ENCODE measurements at places on chromosomes 12 and 14.
A peak's percentile ranks its signal among the peaks of the same experiment; 100 is the strongest.

- no peak for DNase-seq
Observed at GRCh38 chr12:76946446-76946845, 67.6 kb upstream of the CSRP2 start.

DNA sequence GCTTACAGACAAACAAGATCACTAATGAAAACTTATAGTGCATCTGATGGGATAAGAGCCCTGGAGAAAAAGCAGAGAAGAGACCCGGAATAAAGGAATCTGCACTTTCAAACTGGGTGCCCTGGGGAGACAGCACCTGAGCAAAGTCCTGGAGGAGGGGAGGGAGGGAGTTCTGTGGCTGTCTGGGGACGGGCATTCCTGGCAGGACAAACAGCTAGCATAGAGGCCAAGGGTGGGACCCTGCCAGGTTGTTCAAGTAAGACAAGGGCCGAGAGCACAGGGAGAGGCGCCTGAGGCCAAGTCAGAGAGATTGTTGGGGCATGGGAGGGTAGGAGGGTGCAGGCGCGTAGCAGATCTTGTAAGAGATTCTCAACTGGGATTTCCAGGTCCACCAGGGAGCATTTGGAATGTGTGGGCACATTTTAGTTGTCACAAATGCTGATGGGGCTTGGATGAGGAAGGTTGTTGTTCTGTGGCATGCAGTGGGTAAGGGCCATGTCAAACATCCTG, 14.2 kb downstream of the IQSEC3 start:
- no peak for DNase-seq

- no peak for DNase-seq
Observed at GRCh38 chr12:10369557-10370415, 20.1 kb downstream of the KLRK1 start.

DNA sequence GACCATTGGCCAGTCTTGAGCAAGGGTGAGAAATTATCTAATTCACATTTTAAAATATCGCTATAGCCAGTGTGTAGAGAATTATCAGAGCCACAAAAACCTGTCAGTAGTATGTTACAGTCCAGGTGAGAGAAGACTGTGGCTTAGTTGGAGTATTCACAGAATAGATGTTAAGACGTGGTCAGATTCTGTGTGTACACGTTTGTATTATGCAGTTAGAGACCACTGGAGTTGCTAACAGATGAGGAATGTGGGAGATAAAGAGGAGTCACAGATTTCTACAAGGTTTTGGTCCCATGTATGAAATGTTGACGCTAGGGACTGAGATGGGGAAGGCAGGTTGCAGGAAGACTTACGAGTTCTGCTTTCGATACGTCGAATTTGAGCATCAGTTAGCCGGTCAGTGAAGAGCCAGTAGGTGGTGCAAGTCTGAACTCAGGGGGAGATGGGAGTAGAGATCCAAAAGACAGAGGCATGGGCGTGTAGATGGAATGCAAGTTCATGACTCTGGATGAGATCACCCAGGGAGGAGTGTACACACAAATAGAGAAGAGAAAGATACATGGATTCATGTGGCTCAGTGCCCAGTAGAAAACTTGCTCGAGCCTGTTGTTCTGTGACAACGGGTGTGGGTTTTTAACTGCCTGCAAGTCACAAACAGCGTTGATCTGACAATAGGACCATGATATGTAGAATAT, 114.8 kb upstream of the FLRT2 start:
- DNase-seq, result no peak

GRCh38 chr14:101062065-101062450, 158.5 kb upstream of the RTL1 start:
- DNase-seq, result no peak

DNA sequence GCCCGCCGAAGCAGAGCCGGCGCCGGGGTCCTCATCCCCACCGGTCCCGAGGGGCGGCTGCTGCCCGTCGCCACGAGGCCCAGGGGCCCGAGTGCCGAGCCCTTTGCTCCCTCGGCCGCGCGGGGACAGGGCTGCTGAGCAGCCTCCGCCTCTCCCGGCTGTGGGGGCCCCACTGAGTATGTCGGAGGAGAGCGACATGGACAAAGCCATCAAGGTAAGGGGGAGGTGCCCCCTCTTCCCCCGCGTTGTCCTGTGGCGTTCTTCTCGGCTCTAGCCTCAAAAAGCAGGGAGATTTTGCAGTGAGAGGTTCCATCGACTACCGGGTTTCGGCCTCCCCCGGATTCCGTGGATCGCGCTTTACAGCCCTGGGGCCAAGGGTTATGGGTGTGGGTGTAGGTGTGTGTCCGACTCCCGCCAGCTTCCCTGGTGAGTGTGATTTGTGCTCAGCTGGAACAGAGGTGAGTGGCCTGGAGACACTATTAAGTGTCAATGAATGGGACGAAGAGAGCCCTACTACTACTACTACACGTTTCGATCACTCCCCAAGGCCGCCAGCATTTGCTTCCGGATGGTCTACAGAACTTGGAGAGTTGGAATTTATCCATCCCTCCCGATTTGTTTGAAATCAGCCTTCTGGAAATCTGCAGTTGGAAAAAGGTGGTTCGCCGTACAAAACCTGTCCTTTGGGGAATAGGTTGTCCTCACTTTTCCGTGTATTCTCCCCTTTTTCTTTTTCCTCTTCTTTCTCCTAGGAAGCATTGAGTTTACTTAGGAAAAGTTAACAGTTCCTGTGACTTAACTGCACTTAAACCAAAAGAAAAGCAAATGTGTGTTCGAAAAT, 748 bp downstream of the MAPKAPK5 start:
- DNase-seq, result no peak

DNA sequence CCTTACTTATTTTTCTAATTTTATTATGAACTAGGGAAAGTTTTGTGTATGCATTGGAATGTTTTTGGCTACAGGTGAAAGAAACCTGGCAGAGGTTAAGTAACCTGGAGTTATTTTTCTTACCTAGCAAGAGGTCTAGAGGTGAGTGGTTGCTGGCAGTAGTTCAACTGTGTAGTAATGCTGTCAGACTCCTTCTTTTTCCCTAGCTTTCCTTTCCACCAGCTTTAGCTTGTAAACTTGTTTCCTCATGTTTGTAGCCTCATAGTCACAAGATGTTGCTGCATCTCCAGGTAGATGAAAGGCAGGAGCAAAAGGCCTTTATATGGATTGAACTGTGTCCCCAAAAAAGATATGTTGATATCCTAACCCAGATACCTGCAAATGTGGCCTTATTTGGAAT, 105.1 kb upstream of the AMIGO2 start:
- DNase-seq, result no peak

DNA sequence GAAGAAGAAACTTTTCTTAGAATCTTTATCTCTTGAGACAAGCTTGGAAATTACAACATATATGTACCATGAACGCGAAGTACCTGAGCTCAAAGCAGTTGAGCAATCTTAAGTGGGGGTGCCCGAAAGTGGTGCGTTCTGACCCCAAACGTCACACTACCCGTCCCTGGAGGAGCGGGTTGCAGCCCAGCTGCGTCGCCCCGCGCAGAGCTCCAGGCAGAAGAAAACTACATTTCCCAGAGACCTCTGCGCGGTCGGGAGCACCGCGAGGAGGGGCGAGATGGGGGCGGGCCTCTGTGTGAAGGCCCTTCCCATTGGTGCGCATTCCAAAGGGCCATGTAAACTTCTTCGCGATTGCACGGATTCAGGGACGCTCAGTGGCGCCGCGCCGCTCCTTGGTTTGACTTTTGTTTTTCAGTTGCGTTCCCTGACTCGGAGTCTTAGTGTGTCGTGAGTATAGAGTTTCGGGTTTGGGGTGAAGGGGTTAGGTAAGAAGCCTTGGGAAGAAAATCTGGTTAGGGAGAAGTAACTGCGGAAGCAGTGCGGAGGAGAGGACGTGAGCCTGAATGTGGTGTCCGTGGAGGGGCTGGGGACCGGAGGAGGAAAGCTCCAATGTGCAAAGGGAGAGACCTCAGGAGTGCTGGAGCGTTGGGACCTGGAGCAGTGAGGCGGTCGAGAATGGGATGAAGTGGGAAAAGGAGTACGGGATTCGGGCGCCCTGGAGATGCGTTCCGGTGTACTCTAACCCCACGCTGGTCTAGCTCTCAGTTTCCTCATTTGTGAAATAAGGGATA, at the start of gene CCDC77:
TSS of gene CCDC77 (plus strand) at position 410 of the 794 bp plus-strand sequence. CDS start 7,740 bp downstream, outside the sequence.
- peak; percentile 88 for DNase-seq

- DNase-seq, result no peak
Observed at GRCh38 chr12:65817866-65818265, 6.4 kb upstream of the HMGA2 start.

GRCh38 chr14:96599076-96599475, 96.9 kb downstream of the PAPOLA start:
- no peak for DNase-seq

DNA sequence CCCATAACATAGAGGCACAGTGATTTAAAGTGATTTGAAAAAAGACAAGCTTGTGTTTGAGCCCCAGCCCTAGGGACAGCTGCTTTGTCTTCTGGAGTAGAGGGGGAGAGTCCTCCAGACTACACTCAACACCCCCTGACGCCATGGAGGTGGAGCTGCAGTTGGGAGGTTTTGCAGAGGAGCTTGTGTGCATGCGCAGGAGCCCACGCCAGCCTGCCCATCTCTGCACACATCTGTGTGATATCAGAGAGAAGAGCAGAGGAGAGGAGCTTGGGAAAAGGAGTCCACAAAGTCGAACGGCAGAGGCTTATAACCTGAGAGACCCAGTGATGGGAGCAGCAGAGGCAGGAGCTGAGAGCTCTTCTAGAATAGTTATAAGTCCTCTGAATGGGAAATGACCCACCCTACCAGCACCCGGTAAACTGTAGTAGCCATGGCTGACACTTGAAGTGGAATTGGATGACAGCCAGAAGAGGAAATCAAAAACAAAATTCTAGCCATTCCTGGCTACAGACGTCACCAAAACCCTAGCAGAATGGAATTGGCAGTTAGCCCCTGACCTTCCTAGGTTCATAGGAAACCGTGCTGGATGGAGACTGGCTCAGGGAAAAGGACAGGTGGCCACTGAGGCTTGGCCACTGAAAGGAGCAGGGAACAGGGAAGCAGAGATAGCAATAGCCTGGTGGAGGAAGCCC, 185.1 kb upstream of the VASH1 start:
- DNase-seq, result no peak

GRCh38 chr12:12736759-12737676, 19.9 kb downstream of the CDKN1B start:
- no peak for DNase-seq

GRCh38 chr12:127393465-127393864, 873.5 kb upstream of the TMEM132C start:
- no peak for DNase-seq

DNA sequence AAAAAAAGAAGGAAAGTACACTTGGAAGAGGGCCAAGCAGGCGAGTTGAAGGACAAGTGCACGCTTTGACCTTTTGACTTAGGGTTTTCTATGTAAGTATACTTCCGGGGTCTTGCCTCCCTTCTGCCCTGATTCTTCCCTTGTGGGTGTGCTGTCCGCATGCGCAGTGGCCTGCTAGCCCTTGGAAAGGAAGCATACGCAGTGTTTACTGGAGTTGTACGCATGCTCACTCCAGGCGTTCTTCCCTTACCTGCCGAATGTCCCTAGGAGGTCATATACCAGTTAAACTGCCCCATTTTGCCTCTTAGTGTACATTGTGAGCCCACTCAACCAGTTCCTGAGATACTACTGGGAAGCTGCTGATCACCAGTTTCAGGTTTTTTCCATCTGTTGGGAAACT, 15.7 kb upstream of the DDHD1 start:
- DNase-seq, result no peak

- no peak for DNase-seq
Observed at GRCh38 chr12:58069268-58069963, 128.0 kb downstream of the ATP23 start.

GRCh38 chr14:79062226-79062625, 892.1 kb downstream of the NRXN3 start:
- DNase-seq, result no peak

GRCh38 chr14:29529418-29529817, 398.2 kb downstream of the PRKD1 start:
- DNase-seq, result no peak
